Activated CD4-positive, alpha-beta T cell treated with anti-CD3 and anti-CD28 coated beads, Interleukin-2, amount 50 U/mL, for 48 hours (primary cell): ENCODE measurements at places on chromosomes 6 and 20.

DNA sequence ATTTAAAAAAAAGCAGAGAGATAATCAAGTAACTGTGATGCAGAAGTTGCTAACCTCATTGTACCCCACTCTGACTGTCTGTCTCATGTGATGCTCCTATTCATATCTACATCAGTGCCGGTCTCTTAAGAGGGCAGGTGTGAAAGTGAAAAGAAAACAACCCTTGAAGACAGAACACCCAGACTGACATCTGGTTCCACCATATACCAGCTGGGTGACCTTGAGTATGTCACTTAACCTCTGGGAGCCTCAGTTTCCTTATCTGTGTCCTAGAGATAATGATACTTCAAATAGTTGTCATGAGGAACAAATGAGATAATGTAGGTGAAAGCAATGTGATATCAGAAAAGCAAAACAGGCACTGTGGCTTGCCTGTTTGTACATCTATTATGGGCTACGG, 426.8 kb upstream of the SOX4 start:
- no peak for DNase-seq

- DNase-seq, result no peak
Observed at GRCh38 chr6:125678601-125679000, 70.8 kb upstream of the HEY2 start.

GRCh38 chr6:118574051-118574865, 26.2 kb downstream of the PLN start:
- DNase-seq, result no peak

GRCh38 chr6:125451750-125452149, 150.0 kb upstream of the HDDC2 start:
- DNase-seq, result no peak

- DNase-seq, result no peak
Observed at GRCh38 chr20:10686356-10687133, 12.7 kb upstream of the JAG1 start.

GRCh38 chr20:58518896-58519593, 3.8 kb upstream of the APCDD1L start:
- no peak for DNase-seq

DNA sequence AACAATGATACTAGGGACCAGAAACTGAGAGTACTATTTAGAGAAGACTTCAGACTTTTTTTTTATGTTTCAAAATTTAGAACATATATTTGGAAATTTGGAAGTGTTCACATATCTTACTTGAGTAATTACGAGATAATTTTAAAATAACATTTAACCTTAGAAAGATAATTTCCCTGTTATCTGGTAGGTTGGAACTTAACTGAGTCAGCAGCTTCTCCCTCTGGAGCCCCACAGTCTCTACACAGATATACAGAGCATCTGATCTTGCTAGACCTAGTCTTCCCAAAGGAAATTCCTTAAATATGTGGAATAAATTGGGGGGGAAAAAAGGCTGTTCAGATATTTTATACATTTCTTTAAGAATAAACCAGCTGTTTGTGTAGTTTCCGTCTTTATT, 48.6 kb downstream of the TSPYL4 start:
- DNase-seq, result no peak

- DNase-seq, result no peak
Observed at GRCh38 chr6:20708367-20709124, 174.3 kb downstream of the CDKAL1 start.

GRCh38 chr20:497979-498378, 35.6 kb upstream of the TBC1D20 start:
- DNase-seq, result no peak

- DNase-seq, result no peak
Observed at GRCh38 chr6:138571181-138571580, 71.9 kb upstream of the NHSL1 start.

- DNase-seq, result no peak
Observed at GRCh38 chr6:17908831-17909230, 78.6 kb downstream of the KIF13A start.

DNA sequence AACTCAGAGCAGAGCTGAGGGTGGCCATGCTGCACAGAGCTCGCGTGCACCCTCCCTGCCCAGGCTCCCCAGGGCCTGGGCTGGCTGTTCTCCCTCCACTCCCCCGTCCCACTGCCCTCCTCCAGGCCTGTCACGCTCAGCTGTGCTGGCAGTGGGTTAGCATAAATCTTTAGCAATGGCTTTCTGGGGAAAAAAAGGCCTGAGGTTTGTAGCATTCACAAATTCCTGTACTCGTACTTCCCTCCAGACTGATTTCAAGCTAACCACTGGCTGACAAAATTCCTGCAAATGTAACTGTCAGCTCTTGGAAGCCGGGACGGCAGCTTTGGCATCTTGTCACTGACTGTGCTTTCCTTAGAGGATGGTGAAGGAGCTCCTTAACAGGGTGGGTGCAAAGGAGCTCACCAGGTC, 22.3 kb upstream of the SMOC2 start:
- no peak for DNase-seq

DNA sequence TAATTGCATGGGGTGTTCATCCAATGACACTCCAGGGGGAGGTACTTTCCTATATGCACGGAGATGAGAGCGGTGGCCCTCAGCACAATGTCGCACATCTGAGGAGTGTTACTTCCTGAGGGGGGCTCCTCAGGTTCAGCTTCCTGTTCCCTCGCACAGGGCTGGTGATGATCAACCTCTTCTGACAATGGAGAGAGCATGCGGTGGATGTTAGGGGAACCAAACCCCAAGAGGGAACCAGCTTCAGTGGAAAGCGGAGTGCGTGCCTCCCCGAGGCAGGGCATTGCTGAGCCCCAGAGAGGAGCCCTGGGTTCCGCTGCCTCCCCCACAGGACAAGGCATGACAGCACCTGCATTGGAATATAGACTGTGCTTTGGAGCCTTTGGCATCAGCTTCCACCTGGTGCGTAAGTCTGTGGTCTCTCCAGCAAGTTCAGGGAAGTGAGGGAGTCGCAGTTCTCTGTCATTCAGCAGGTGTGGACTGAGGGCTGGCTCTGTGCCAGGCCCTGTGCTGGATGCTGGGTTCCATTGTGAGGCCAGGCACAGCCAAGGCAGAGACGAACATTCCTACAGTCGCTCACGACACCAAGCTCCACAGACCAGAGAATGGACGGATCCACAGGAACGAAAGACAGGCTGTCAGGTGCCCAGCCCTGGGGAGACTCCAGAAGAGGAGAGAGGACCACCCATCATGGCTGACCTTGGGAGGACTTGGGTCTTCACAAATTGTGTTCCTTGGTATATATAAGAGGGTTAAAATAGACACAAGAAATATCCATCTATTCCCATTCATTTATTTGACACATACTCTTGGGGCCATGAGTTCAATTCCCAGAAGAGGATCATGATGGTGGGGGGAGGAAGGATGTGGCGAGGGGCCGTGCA, 3.9 kb upstream of the ZNF831 start:
- DNase-seq, result no peak

DNA sequence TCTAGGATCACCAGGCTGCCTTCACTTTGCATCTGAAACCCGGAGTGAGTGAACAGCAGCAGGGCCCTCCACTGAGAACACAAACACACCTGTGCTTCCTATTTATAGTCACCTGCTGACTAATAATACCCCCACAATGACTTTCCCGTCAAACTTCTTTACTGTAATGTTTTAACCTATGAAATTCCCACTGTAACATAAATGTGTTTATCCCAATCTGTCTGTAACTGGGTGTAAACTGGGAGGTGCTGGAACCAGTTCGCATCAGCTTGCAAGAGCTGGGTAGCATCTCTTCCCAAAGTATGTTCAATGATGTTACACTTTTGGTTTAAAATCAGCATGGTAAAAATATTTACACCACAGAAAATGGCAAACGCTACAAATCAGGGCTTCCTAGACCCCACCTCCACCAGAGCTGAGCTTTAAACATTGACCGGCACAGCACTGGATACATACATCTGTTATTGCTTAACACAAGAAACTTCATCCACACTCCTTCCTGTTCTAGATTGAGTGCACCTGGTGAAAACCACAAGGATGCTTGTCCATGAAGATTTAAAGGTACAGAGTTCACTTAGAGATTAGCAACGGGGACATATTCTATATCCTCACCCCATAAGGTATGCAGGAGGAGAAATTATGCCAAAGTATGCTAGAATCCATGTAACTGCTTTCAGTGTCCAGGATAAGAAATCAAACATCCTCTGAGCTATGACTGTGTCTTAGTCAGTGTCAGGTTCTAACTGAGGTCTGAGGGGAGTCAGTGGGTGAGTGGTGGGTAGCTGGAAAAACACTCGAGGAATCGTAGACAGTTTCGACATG, 79.0 kb downstream of the ALDH8A1 start:
- no peak for DNase-seq

DNA sequence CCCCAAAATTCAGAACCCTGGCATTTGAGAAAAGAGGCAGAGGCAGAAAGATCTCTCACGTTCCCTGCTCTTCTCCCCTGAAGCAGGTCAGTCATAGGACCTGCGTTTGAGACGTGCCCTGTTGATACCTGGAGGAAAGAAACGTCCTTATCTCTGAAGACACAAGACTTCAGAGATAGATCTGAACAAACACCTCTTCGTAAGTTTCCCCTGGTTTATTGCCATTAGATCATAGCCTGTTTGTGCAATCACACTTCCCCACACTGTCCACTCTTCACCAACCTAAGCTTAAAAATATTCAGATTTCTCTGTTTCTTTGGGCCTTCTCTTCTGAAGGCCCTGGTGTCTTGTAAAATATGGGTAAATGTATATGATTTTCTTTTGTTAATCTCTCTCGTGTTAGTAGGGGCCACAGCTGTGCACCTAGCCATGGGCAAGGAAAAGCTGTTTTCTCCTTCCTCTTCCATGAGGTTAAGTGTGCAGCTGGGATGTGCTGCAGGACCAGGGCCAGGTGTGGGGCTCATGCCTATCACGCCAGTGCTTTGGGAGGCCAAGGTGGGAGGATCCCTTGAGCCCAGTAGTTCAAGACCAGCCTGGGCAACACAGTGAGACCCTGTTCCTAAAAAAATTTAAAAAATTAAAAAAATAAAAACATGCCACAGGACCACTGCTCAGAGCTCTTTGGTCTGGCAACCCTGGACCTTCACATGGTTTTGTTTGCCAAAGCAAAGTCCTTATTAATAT, 4.7 kb upstream of the SLC22A2 start:
- DNase-seq, result no peak

GRCh38 chr6:33957131-33957891, 153.5 kb upstream of the MLN start:
- no peak for DNase-seq

GRCh38 chr6:165858586-165858985, 195.5 kb upstream of the PDE10A start:
- DNase-seq, result no peak

- no peak for DNase-seq
Observed at GRCh38 chr6:80197474-80197873, 91.0 kb downstream of the BCKDHB start.

GRCh38 chr6:166619912-166620311, 7.1 kb downstream of the RPS6KA2 start:
- DNase-seq, result no peak

- no peak for DNase-seq
Observed at GRCh38 chr6:72689107-72689954, 67.5 kb downstream of the KCNQ5 start.

- DNase-seq, result no peak
Observed at GRCh38 chr6:34526241-34526972, 29.7 kb downstream of the SPDEF start.

DNA sequence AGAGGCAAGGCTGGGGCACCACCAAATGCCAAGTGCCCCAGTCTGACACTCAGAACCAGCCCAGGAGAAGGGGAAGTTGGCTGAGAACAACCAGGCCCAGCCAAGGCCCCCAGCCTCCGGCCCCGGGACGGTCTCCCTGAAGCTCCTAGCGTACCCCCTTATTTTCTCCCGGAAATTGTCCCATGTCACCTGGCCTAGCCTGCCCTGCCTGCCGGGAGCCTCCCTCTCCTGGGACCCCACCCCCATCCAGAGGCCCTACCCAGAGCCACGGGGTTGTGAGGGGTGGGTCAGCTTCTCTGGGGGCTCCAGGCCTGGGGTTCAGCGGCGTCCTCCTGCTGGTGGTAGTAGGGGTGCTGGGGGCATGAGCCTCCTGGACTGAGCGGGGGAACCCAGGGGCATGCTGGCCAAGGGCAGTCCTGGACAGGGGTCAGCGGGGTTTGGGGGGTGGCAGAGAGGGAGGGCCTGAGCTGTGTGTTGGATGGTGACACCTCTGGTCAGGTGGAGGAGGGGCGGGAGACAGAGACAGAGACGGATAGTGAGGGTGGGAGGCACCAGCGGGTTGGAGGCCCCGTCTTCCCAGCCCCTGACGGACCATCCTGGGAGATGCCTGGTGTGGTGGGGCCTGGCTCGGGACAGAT, 7.9 kb upstream of the SLCO4A1 start:
- no peak for DNase-seq

DNA sequence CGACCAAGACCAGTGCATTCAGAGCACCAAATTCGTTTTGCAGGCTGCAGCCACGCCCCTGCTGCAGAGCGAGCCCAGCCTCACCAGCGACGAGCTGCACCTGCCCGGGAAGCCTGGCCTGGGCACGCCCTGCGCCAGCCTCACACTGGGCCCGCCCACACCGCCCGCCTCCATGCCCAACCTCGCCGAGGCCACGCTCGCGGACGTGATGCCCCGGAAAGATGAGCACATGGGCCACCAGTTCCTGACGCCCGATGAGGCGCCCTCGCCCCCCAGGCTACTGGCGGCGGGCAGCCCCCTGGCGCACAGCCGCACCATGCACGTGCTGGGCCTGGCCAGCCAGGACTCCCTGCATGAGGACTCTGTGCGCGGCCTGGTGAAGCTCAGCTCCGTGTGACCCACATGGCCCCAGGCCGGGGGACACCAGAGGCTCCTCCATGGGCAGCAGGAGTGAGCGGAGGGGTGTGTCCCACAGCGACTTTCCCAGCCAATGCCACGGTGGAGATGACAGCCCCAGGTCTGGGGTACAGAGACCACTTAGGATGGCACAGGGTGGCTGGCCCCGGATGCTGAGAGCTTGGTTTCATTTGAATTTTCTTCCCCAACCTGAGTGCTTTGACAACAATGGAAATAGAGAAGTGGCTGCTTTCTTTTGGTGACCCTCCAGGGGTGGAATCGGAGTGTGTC, 150.2 kb upstream of the SNX9 start:
- DNase-seq, result no peak

- no peak for DNase-seq
Observed at GRCh38 chr20:13996265-13996664, 949 bp downstream of the MACROD2 start.

DNA sequence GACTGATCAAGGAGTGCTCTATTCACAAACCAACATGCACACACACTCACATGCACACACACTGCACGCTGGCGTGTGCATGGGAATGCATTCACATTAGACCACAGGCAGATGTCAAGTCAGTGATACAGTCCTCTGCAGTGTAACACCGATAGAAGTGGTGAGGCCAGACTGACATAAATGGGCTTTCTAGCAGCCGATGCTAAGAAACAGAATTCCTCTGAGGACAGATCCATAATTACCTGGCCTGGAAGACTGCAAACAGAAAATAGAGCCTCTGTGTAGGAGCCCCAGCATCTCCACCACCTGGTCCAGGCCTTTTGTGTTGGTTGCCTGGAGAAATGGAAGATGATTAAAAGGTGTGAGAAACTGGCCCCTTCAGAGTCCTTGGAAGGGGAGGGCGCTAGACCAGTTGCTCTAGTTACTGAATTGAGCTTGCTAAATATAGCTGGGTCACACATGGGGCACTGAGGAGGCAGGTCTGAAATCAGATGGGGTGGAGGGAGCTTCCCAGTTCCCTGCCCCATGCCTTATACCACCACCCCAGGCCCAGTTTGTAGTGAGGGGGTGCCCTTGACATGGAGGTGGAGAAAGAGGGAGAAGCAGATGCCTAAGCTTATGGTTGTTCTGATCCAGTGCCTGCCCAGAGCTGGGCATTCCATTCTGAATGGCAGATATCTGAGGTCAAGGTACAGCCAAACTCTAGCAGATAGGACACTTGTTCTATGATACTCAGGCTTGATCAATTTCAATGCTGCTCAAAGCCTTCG, 233.8 kb downstream of the LRFN2 start:
- DNase-seq, result no peak

- no peak for DNase-seq
Observed at GRCh38 chr6:158926414-158926813, 73.6 kb downstream of the RSPH3 start.
